ENCODE measurements at places on chromosomes 1 and 21.
A peak's percentile ranks its signal among the peaks of the same experiment; 100 is the strongest.

GRCh38 chr1:44217809-44218410 lies 4.6 kb downstream of the DMAP1 start:
- no peak overlapping the region for H3K4me3 ChIP-seq
- peak; percentile 77 for DNase-seq
- peaks cover 83% of the 10 kb centered on the region for H3K36me3 ChIP-seq
- no peak overlapping the region for H3K27ac ChIP-seq
- no peaks in the 10 kb centered on the region for H3K27me3 ChIP-seq

GRCh38 chr1:9696793-9697192 lies 45.3 kb downstream of the PIK3CD start:
- no peaks in the 10 kb centered on the region for H3K4me1 ChIP-seq
- no peaks in the 10 kb centered on the region for H3K27me3 ChIP-seq
- H3K27ac ChIP-seq = no peak overlapping the region
- DNase-seq = no peak
- no peak overlapping the region for H3K4me3 ChIP-seq
- peaks cover 51% of the 10 kb centered on the region for H3K36me3 ChIP-seq

- no peak for DNase-seq
- H3K27ac ChIP-seq = no peak overlapping the region
- H3K4me1 ChIP-seq = no peaks in the 10 kb centered on the region
- no peak overlapping the region for H3K4me3 ChIP-seq
These were observed 203.3 kb upstream of the JUN start for GRCh38 chr1:58986996-58987767.

DNA sequence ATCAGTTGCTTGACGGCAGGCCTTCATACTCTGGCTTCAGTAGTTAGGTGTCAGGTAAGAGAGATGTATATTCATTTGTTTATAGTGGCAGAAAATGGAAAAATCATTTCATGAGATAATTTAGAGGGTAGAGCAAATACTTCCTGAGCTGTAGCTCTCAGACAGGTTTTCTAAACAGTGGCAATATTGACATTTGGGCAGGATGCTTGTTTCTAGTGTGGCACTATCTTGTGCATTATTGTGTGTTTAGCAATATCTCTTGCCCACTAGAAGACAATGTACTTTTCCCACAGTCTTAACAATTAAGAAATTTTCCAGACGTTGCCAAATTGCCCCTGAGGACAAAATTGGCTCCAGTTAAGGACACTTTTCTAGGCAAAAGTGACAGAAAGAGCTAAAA lies 1143.1 kb downstream of the PLA2G4A start:
- H3K4me3 ChIP-seq = no peak overlapping the region
- no peak for DNase-seq
- no peaks in the 10 kb centered on the region for H3K36me3 ChIP-seq
- no peaks in the 10 kb centered on the region for H3K4me1 ChIP-seq
- no peaks in the 10 kb centered on the region for H3K27me3 ChIP-seq

DNA sequence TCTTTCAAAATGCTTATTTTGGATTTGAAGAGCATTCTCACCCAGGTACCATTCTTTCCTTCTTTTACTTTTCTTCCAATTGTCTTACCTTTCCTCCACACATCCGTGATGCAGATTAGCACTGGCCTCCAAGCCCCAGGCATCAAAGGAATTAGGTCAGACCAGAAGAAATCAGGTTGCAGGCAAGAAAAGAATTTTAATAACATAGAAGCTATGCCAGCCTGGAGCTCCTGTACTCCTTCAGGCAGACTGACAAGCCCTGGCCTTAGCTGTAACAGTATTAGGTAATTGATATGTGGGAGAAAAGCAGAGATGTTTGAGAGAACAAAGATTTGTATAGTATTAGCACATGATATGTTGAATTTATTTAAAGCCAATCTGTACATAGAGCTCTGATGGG lies 390.4 kb upstream of the ADGRL2 start:
- H3K4me3 ChIP-seq = no peak overlapping the region
- no peaks in the 10 kb centered on the region for H3K36me3 ChIP-seq
- no peak overlapping the region for H3K27ac ChIP-seq
- no peak for DNase-seq
- no peaks in the 10 kb centered on the region for H3K4me1 ChIP-seq

- H3K36me3 ChIP-seq = no peaks in the 10 kb centered on the region
- H3K4me3 ChIP-seq = no peak overlapping the region
- no peaks in the 10 kb centered on the region for H3K4me1 ChIP-seq
- no peak overlapping the region for H3K27ac ChIP-seq
- peaks cover 28% of the 10 kb centered on the region for H3K27me3 ChIP-seq
These were observed 185.1 kb upstream of the CAMK1G start for GRCh38 chr1:209398313-209398991.

DNA sequence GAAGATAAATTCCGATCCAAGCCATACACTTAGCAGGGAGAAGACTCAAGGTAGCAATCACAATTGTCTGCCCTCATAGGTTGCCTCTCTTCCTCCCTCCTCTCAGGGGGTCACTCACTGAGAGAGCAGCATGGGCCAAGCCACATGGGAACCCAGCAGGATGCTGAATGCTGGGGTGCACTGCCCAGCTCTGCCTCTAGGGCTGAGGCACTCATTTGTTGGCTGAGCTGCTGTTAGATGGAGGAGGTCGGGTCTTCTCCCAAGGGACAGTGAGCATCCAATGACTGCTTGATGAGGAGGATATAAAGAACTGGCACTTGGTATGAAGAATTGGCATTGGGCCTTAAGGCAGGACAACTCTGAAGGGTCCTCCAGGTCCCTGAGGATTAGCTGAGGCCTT lies 418.8 kb downstream of the SIPA1L2 start:
- DNase-seq = peak; percentile 11
- H3K36me3 ChIP-seq = no peaks in the 10 kb centered on the region
- no peaks in the 10 kb centered on the region for H3K4me1 ChIP-seq
- H3K27ac ChIP-seq = no peak overlapping the region

- DNase-seq = no peak
- peaks cover 10% of the 10 kb centered on the region for H3K27me3 ChIP-seq
- H3K4me1 ChIP-seq = no peaks in the 10 kb centered on the region
- H3K4me3 ChIP-seq = no peak overlapping the region
These were observed 91.6 kb upstream of the CAMK1G start for GRCh38 chr1:209491897-209492296.

GRCh38 chr21:29470397-29470796 lies 171.7 kb downstream of the BACH1 start:
- DNase-seq = no peak
- H3K4me3 ChIP-seq = no peak overlapping the region
- H3K4me1 ChIP-seq = no peaks in the 10 kb centered on the region
- H3K27ac ChIP-seq = no peak overlapping the region

DNA sequence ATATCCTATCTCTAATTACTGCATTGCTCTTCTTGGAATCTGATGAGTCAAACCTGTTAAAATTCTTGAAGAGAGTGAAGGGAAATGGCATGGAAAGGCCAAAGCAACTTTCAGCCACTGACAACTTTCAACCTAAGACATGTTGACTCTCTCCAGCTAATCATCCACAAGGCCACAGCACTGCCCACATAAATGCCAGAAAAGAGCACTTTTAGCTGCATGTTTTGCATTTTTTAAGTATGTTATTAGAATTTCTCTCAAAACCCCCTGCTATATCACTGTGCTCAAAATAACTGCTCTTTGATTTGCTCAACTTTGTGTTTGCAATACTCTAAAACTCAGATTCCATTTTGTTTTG lies 352.5 kb downstream of the ADGRL2 start:
- DNase-seq = no peak
- H3K36me3 ChIP-seq = no peaks in the 10 kb centered on the region
- H3K4me1 ChIP-seq = no peaks in the 10 kb centered on the region
- H3K27me3 ChIP-seq = no peaks in the 10 kb centered on the region
- H3K4me3 ChIP-seq = no peak overlapping the region

DNA sequence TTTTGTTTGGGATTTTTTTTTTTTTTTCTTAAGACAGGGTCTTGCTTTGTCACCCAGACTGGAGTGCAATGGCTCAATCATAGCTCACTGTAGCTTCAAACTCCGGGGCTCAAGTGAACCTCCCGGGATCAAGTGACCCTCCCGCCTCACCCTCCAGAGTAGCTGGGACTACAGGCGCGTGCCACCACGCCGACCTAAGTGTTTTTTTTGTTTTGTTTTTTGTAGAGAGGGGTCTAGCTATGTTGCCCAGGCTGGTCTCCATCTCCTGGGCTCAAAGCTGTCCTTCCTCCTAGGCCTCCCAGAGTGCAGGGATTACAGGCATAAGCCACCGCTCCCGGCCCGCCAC lies 776 bp downstream of the HLCS start:
- peak overlapping the region; percentile 84 for H3K4me3 ChIP-seq
- peaks cover 21% of the 10 kb centered on the region for H3K4me1 ChIP-seq
- no peaks in the 10 kb centered on the region for H3K27me3 ChIP-seq
- H3K27ac ChIP-seq = peak overlapping the region; percentile 76
- DNase-seq = no peak

DNA sequence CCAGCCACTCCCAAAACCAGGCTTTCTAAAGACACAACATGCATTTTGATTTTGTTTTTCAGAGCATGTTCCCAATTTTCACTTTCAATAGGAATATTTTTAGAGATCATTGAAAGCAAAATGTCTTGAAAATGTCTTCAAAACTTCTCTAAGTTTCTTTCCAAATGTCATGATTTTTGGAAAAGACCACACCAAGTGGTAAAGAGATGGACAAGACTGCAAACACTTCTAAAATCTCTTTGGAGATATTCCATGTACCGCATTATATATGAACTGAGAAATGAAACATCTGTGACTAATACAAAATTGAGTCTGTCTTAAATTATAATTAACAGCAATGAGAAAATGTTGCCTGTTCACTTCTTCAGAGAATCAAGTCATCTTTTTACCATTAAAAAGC lies 418.0 kb upstream of the PKN2 start:
- no peaks in the 10 kb centered on the region for H3K4me1 ChIP-seq
- H3K27me3 ChIP-seq = no peaks in the 10 kb centered on the region
- H3K4me3 ChIP-seq = no peak overlapping the region

- peak overlapping the region; percentile 53 for H3K27ac ChIP-seq
These were observed 62.3 kb downstream of the RUNX1 start for GRCh38 chr21:34986561-34987500.

DNA sequence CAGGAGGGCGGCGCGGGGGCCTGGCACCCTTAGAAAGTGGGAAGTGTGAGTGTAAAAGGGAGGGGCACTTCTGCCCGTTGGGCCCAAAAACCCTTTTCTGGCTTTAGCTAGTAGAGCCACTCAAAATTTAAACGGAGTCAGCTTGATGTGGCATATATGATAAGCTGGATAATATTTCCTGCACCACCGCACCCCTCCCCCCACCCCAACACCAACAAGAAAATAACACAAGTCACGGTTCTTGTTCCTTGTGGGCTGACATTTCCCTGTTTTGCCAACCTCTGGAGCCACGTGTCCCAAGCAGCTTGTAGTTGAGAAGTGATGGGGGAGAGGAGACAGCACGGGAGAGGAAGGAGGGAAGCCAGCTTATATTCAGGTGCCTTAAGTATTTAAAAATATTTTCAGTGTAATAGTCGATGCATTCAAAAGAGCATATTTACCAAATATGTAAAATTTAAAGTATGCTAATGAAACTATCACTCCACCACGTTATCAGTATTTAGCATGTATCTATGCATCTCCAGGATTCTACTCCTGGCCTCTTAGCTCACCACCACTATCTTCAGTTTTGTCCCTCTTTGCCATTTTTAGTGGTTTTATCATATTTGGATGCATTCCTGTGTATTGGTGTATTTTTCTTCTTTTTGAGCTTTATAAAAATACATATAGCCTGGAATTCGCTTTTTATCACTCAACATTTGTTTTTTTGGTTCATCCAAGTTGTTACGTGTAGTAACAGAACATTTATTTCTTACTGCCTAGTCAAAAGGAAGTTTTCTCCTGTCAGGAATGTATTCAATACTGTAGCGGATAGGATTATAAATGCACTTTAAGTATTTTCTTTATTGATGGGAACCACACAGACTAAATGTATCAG lies 773 bp upstream of the DDX59 start:
- DNase-seq = peak; percentile 62
- H3K4me3 ChIP-seq = peak overlapping the region; percentile 72
- peaks cover 32% of the 10 kb centered on the region for H3K4me1 ChIP-seq
- H3K36me3 ChIP-seq = peaks cover 10% of the 10 kb centered on the region
- no peaks in the 10 kb centered on the region for H3K27me3 ChIP-seq

DNA sequence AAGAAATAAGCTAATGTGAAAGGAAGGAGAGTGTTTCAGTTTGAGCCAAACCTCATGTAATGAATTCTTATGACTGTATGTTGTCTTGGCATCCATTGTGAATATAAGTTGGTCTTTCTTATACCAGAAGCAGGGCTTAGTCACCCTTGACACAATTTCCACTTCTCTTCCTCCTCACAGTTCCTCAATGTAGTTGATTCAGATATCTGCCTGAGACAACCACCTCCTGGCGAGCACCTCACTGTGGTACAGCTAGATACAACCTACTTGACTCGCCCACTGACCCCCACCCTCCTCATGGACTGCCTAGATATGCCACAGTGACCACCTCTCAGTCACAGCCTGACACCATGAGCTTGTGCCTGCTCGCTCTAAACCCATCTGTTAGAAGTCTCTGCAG lies 45.6 kb downstream of the KYAT3 start:
- no peak overlapping the region for H3K4me3 ChIP-seq
- no peaks in the 10 kb centered on the region for H3K27me3 ChIP-seq
- H3K4me1 ChIP-seq = no peaks in the 10 kb centered on the region
- H3K36me3 ChIP-seq = peaks cover 73% of the 10 kb centered on the region
- DNase-seq = no peak

- H3K36me3 ChIP-seq = no peaks in the 10 kb centered on the region
- no peaks in the 10 kb centered on the region for H3K4me1 ChIP-seq
- H3K4me3 ChIP-seq = no peak overlapping the region
These were observed 73.6 kb downstream of the ROR1 start for GRCh38 chr1:63847308-63847910.

DNA sequence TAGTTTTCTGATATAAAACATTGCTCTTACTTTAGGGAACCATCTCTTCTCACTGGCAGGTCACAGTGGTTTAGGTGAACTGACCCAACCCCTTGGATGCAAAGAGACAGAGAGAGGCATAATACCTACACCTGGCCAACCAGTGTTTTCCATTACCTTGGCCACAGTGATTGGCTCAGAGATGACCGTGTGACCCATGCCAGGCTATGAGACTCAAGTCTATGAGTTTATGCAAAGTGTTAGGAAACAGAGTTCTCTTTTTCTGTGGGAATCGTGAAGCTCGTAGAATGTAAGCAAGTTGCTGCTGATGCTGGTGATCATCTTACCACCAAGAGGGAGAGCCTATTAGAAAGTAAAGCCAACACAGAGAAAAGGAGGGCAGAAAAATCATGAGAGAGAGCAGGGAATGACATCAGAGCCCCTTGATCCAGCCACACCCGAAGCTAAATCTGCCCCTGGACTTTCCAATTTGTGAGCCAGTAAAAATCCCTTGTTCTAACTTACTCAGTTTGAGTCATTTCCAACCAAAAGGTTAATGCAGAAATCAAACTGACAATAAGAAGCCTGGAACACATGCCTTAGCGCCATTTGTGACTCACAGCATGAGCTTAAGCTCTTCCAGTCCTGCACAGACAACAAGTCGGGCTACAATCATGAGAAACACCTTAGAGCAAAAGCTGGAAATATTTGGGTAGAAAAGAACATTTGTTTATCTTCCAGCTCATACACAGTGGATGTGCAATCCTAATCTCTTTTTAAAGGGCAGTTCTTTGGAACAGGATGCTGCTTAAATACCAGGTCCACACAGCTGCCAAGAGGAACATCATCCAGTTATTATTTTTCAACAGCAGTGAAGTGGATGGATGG lies 81.3 kb upstream of the KAZN start:
- no peaks in the 10 kb centered on the region for H3K36me3 ChIP-seq
- peaks cover 10% of the 10 kb centered on the region for H3K4me1 ChIP-seq
- H3K4me3 ChIP-seq = no peak overlapping the region
- H3K27me3 ChIP-seq = no peaks in the 10 kb centered on the region
- no peak for DNase-seq
- no peak overlapping the region for H3K27ac ChIP-seq

GRCh38 chr1:11893907-11894251 lies 32.3 kb downstream of the KIAA2013 start:
- no peaks in the 10 kb centered on the region for H3K4me1 ChIP-seq
- H3K4me3 ChIP-seq = no peak overlapping the region
- H3K27ac ChIP-seq = no peak overlapping the region
- DNase-seq = peak; percentile 66
- H3K36me3 ChIP-seq = no peaks in the 10 kb centered on the region
- peaks cover 5% of the 10 kb centered on the region for H3K27me3 ChIP-seq
